ENCODE measurements at places on chromosomes 7 and 10.
A peak's percentile ranks its signal among the peaks of the same experiment; 100 is the strongest.

DNA sequence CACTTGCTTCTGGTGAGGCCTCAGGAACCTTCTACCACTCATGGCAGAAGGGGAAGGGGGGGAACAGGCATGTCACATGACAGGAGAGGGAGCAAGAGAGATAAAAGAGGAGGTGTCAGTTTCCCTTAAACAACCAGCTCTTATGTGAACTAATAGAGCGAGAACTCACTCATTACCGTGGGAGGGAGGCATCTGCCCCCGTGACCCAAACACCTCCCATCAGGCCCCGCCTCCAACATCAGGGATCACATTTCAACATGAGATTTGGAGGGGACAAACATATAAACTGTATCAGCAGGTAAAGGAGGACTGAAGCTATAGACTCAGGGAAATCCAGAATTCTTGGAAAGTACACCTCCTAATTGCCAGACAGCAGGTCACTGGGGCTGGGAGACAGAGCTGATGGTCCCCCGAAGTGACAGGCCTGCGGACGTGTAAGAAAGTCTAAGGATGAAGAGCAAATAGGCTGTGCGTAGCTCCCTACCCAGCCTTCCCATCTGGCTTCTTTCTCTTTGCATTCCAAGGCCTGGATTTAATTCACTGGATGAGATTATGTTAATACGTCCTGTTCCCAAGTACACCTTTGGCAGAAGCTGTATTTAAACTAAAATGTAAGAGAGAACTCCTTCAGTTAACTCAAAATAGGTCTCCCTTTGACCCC lies 186.7 kb upstream of the LYZL2 start:
- H3K27ac ChIP-seq: no peak overlapping the region
- H3K27me3 ChIP-seq: no peaks in the 10 kb centered on the region
- no peak overlapping the region for H3K4me3 ChIP-seq
- H3K36me3 ChIP-seq: no peaks in the 10 kb centered on the region
- H3K4me1 ChIP-seq: peaks cover 7% of the 10 kb centered on the region

DNA sequence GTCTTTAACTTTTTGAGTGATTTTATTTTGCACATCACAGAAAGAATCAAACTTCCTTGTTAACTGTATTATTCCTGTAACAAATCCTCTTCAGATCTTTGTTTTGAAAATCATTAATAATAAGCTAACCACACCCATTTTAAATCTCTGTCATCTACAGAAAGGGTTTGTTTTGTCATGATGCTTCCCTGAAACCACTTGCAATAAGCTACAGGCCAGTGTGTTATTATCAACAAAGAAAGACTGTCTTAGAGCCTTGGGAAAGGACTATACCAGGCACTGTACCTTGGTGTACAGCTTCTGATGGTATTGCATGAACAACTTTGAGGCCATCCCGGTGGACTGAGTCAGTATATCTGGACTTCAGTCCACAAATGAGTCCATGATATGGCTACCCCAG lies 145.3 kb upstream of the FAM3C start:
- no peak overlapping the region for H3K4me3 ChIP-seq
- H3K4me1 ChIP-seq: no peaks in the 10 kb centered on the region
- no peaks in the 10 kb centered on the region for H3K36me3 ChIP-seq
- no peak overlapping the region for H3K27ac ChIP-seq

- peaks cover 6% of the 10 kb centered on the region for H3K27me3 ChIP-seq
- no peak overlapping the region for H3K4me3 ChIP-seq
- H3K4me1 ChIP-seq: no peaks in the 10 kb centered on the region
- DNase-seq: no peak
- H3K36me3 ChIP-seq: no peaks in the 10 kb centered on the region
Measured at GRCh38 chr10:120415709-120416330, 41.2 kb upstream of the PLPP4 start.

GRCh38 chr7:2105917-2106316 lies 126.8 kb downstream of the MAD1L1 start:
- no peaks in the 10 kb centered on the region for H3K36me3 ChIP-seq
- peak overlapping the region; percentile 52 for H3K27ac ChIP-seq
- H3K4me1 ChIP-seq: peaks cover 38% of the 10 kb centered on the region
- no peak overlapping the region for H3K4me3 ChIP-seq

DNA sequence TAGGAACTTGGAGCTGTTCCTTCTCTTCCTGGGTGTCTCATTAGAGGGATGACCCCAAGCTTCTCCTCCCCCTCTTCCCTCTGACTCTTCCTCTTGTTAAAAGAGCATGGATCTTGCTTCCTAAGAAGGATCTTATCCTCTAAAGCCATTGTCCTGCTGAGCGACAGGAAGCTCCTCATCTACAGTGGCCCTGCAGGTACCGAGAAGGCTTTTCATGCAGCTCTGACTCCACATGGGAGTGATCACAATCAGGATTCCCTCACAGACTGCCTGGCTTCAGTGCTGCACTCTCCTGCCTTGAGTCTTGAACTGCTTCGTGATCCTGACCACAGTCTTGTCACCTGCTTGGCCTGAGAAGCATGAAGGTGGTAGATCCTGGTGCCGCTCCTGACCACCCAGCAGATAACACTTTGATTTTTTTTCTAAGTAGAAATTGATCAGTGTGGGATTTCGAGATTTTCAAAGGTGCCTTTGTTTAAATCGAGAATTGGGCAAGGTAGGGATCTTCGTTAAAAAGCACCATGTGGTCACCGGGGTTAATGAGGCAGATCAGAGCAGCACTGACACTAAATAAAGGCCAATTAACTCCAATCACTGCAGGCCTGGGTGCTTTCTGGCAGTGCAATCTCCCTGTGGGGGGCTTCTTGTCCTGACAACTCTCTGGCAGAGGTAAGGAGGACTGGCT lies 376.4 kb downstream of the NRG3 start:
- no peak overlapping the region for H3K27ac ChIP-seq
- H3K27me3 ChIP-seq: peaks cover 4% of the 10 kb centered on the region
- H3K36me3 ChIP-seq: no peaks in the 10 kb centered on the region
- no peaks in the 10 kb centered on the region for H3K4me1 ChIP-seq
- no peak for DNase-seq

- no peaks in the 10 kb centered on the region for H3K27me3 ChIP-seq
- H3K4me3 ChIP-seq: no peak overlapping the region
- H3K36me3 ChIP-seq: peaks cover 82% of the 10 kb centered on the region
- DNase-seq: no peak
- H3K27ac ChIP-seq: no peak overlapping the region
- H3K4me1 ChIP-seq: no peaks in the 10 kb centered on the region
Measured at GRCh38 chr10:104026762-104027161, 58.9 kb downstream of the COL17A1 start.

Data from naive thymus-derived CD8-positive, alpha-beta T cell (primary cell).